ENCODE measurements at places on chromosomes 11 and 22.

DNA sequence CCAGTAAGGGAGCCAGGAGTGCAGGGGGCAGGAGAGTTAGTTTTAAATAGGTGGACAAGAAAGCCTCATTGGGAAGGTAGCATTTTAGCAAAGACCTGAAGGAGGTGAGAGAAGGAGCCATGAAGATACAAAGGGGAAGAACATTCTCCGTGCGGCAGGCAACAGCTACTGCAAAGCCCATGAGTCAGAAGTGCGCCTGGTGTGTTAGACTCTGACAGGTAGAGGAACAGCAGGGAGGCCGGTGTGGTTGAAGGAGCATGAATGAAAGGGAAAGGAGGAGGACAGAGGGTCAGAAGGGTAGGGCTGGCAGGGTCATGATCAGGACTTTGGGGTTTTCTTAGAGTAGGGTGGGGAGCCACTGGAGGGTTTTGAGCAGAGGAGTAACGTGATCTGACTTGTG lies 34.5 kb upstream of the PAMR1 start:
- DNase-seq = no peak

- DNase-seq = no peak
Measured at GRCh38 chr11:43952401-43953342, 10.2 kb downstream of the C11orf96 start.

DNA sequence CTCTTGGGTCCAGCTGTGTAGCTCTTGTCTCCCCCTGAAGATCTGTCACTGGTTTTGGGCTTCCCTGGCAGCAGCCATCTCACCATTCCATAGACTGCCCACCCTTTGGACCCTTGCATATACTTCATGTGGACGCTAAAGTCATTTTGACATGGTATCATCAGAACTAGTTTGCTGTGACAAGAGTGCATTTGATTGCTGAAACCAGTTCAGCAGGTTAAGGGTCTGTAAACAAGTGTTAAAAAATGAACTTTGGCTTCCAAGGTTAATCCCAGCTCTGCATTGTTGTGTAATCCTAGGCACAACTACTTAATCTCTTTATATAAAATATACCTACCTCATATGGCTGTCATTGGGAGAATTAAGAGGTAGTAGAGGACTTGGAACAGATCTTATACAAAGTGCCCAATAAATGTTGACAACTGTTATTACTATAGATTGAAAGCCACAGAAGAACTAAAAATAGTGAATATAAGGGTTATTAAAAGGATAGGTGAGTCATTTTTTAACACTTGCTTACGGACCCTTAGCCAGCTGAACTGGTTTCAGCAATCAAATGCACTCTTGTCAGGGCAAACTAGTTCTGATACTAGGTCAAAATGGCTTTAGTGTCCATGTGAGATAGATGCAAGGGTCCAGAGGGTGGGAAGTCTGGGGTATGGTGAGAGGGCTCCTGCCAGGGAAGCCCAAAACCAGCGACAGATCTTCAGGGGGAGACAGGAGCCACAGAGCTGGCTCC lies 29.4 kb downstream of the CCDC90B start:
- no peak for DNase-seq

DNA sequence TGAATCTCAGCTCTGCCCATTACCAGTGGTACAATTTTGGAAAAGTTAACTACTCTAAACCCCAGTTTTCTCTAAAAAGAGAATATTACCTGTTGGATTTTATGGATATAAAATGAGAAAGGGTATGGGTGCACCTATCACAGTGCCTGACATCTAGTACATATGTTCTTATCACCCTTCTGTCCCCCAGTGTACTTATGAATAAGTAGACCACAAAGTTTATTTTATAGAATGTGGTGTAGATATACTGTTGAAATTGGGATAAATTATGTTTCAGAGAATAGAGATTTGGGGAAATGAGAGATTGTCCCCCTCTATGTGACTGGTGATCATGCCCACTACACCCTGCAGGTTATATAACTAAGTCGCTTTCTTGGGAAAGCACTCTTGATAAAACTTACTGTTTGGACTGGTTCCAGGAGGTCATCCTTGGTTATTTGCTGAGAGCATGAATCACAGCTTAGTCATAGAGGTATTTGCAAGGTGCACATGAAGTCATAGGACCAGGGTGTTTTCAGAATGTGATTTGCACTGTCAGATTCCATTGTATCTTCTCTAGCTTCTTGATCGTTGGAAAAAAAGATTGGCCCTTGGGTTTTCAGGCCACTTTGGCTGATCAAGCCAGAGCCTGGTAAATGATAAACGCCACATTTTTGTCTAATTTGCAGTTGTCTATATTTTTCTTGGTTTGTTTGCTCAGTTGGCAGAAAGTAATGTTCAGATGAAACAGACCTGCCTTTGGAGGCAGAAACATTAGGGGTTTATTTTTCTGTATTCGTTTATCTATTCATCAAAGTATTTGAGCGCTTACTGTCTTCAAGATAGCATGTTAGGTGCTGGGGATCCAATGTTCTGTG lies 21.3 kb downstream of the STX3 start:
- DNase-seq = no peak

DNA sequence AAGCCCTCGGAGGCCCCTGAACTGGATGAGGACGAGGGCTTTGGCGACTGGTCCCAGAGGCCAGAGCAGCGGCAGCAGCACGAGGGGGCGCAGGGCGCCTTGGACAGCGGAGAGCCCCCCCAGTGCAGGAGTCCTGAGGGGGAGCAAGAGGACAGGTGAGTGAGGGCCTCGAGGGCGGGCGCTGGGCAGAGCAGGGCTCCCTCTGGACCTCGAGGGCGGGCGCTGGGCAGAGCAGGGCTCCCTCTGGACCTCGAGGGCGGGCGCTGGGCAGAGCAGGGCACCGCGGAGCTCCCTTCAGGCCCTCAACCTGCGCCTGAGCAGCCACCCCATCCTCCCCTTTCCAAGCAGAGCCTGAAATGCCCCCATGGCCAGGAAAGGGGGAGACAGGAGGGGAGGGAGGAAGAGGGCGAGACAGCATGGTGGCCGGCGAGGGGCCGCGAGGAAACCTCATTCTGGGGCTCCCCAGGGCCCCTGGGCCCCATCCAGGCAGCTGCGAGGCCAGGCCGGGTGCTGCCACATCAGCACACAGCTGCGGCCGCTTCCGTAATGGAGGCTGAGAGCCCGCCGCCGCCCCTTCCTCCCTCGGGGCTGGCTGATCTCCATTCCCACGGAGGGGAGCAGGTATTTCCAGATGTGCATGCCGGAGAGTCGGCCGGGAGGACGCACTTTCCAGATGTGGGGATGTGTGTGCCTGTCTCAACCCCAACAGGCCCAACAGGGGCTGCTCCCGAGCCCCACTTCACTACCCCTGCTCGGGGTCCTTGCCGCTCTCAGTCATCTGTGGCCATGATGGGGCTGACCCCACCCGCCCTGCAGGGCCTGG lies 10.0 kb downstream of the PRR33 start:
- DNase-seq = no peak

DNA sequence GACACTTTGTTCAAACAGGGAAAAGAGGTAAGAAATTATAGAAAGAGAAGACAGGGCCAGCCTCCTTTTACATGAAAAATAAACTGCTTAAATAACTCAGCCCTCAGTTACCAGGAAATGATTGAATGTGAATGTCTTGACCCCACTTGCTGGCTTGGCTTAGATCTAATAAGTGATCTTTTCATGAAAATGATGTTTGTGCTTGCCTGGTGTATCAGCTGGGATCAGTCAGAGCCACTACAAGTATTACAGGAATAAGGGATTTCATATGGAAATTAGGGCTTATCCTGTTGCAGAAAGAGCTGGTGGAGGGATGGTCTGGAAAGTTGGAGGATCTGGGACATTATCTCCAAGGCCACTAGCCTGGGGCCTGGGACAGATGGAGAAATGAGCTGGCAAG lies 51.8 kb downstream of the COMMD9 start:
- no peak for DNase-seq

DNA sequence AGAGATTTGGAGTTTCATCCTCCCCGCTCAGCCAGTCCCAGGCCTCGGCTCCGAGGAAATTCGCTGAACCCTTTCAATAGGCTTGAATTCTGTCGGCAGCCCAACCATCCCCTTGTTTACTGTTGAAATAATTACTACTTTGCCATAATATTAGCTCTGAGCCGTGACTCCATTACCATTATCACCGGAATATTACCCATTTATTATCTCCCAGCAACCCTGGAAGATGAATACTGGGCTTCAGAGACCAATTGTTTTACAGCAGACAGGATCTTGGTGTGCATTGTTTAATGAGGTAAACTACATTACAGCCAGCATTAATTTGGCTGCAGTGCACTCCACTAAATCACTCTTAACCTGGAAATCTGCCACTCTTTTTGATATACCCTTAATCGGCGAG lies 867.4 kb downstream of the NTM start:
- no peak for DNase-seq
